SK-N-SH (cell line): ENCODE measurements at places on chromosomes 2 and 18. TPM values are rescaled to one million over a fixed set of nuclear protein-coding genes. Genes with fewer than 3 reads are reported as not detected.
A peak's percentile ranks its signal among the peaks of the same experiment; 100 is the strongest.

- peak; percentile 35 for DNase-seq
These were observed 549.0 kb upstream of the VRK2 start for GRCh38 chr2:57497489-57498096.

GRCh38 chr2:222424276-222424728 is at the start of gene SGPP2:
SGPP2 (plus strand) TSS chr2:222424543; CDS start chr2:222424603, 60 bp downstream.
- no peak for DNase-seq

GRCh38 chr2:88058191-88058590 is 2.6 kb upstream of the KRCC1 start:
- no peak for DNase-seq

GRCh38 chr18:31563778-31564177 is 27.9 kb upstream of the TTR start:
- peak; percentile 15 for DNase-seq

- DNase-seq = no peak
These were observed 125.8 kb downstream of the THSD7B start for GRCh38 chr2:136891100-136891499.

- peak; percentile 34 for DNase-seq
These were observed 85.2 kb upstream of the NDUFV2 start for GRCh38 chr18:9017167-9017904.

DNA sequence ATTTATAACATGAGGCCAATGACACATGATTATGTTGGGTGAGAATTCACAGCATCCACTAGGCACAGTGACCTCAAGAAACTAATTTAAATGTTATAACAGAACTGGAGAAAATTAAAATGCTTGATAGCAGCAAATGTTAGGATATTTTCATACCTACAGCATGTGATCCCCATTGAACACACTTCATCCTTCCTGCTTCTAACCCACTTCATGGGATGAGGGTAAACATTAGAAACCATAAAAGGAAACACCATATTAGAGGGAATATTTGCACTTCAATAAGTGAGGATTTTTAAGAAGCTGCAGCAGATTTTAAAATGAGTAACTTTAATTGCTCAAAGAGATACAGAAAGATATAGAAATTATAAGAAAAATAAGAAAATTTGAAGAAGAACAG is 117.1 kb downstream of the FSHR start:
- DNase-seq = no peak

GRCh38 chr2:212028798-212029394 is 509.7 kb downstream of the ERBB4 start:
- DNase-seq = no peak

GRCh38 chr2:178478130-178478438 is 316 bp downstream of the FKBP7 start:
- no peak for DNase-seq

The NPPC gene
- polyA plus RNA-seq = not detected in 2 replicates

- peak; percentile 50 for DNase-seq
These were observed 564 bp downstream of the GCC2 start for GRCh38 chr2:108449410-108450130.

- DNase-seq = no peak
These were observed 61.9 kb upstream of the PPP1CB start for GRCh38 chr2:28689771-28690170.

The DNAH6 gene
- 0.03 TPM in 1 of 2 replicates, not detected in the other for polyA plus RNA-seq

DNA sequence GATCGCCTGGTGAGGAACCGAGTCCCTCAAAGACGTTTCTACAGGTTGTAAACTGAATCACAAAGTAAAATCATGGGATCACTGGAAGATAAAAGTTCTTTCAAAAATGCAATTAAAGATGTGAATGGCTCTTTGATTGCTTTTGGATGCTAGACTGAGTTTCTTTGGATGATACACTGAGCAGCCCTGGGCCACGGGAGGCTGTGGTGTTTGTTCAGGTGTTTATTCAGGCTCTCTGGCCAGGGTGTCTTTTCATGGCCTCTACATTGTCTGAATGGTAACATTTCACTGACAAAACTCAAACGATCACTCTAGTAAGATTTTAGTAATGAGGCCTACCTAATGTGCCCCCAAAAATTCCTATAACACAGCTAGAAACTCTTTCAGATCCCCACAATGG is 48.4 kb upstream of the SPATS2L start:
- DNase-seq = no peak

DNA sequence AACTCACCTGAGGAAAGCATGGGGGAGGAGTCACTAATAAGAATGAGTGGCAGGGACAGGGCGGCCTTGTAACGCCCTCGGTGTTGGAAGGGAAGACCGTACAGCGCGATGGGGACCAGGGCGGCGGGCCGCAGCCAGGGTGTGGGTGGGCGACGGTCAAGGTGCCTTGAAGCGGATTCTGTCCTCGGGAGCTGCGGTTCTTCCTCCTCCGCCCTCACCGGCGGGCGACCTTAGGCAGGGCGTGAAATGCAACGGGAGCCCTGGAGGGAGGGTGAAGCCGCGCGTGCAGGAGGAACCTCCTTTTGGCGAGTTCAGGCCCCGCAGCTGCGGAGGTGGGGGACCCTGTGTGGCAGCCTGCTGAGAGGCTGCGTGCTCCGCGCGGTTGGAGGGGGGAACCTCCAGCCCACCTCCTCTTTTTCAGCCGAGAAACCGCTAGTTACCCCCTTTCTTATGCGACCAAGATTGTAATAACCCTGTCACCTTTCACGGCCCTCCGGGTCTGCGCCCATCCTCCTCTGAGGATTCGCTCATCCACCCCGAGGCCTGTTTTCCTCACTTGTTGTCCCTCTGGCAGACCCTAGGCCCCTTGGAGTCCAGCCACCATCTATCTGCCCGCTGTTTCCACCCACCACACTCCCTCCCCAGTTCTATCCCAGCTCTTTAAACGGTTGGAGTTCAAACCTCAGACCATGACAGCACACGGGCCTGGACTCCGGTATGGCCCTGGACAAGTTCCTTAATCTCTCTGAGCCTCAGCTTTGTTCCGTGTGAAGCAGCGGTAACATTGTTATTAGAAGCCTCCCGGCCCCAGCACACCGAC is 823 bp upstream of the RNU2-63P start:
- peak; percentile 76 for DNase-seq

GRCh38 chr18:48887905-48888772 is 62.6 kb downstream of the SMAD7 start:
- no peak for DNase-seq

GRCh38 chr18:43606795-43607194 is 329.5 kb upstream of the SYT4 start:
- DNase-seq = peak; percentile 37

The DIPK1C gene
- not detected in 2 replicates for polyA plus RNA-seq

GRCh38 chr18:10015288-10015701 is 101.5 kb downstream of the VAPA start:
- DNase-seq = no peak

DNA sequence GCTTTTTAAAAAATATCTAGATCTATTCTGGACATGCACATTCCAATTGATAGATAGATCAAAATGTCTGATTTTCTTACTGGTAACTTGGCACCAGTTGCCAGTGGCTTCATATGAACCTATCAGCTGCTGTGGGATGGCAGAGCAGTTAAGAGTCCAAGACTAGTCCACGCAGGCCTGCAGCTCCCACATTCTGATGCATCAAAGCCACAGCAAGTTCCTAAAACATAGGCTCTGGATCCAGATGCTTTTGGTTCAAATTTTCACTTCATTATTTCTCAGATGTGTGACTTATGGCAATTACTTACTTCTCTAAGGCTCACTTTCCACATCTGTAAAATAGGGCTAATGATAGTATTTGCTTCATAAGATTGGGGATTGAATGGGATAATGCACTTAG is 48.0 kb upstream of the CYP1B1 start:
- no peak for DNase-seq

The CXCR4 gene
- polyA plus RNA-seq = 0.48 and 1.3 TPM in 2 replicates

DNA sequence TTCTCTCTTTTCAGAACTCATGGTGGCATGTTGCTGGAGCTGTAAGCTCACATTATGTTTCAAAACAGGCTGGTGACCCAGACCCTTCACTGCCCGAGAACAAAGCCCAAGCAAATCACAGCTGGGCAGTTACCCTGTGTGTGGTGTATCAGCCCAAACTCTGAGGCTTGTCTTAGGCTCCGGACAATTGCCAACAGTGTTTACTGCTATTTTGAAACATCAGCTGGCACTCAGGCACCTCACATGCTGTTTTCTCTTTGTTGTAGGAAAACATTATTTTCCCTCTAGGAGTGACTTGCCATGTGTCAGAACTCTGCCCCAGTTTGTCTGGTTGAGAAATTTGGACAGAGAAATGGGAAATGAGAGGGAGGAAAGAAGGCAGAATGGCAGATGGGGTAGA is 237.6 kb upstream of the APCDD1 start:
- DNase-seq = no peak

DNA sequence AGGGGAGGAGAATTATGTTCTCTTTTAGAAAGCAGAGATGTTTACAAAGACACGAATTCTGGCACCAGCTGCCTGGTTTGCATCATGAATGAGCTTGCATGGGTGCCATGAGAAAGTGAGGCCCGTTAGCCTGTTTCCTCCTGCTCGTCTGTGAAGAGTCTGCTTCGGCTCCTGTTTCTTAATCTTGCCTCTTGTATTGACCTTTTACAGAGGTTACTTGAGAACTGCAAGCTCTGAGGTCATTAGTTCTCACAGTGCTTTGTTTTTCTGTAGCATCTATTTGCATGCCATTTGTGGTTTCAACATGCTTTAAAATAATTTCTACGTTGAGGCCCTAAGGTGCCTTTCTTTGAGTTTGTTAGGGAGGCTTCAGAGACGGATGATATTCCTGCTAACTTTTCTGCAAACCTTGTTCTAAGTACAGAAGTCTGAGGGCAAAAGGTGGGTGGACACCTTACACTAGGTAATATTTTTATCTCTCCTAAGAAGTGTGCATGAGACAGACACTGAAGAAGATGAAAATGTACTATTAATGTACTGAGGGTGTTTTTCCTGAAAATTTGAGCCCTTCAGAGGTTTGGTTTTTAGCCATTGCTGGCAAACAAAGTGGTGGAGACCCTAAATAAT is 53.4 kb upstream of the LINC00305 start:
- no peak for DNase-seq

DNA sequence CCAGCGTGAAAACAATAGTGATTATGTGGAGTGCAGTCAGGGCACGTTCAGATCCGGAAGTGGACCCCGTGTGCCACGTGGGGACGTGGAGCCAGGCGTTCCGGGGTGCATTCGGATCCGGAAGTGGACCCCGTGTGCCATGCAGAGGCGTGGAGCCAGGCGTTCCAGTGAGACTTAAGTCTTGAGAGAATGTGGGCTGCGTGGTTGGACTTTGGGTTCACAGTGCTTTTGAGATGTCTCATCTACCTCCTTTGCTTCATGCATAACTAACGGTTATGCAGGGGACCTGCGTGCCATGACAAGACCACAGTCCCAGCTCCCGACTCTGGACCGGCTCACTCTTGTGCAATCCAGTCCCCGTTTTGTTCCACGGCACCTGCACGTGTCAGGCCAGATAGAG is 28.8 kb downstream of the CTDP1 start:
- DNase-seq = no peak

The CFAP65 gene
- polyA plus RNA-seq = 0.95 and 1.7 TPM in 2 replicates

- DNase-seq = no peak
These were observed 348.0 kb downstream of the DLGAP1 start for GRCh38 chr18:4107049-4107467.

The PARD6G gene
- polyA plus RNA-seq = 4.0 and 4.3 TPM in 2 replicates

GRCh38 chr2:8152392-8153257 is 529.2 kb upstream of the ID2 start:
- DNase-seq = no peak

The WDR75 gene
- polyA plus RNA-seq = 25.6 and 37.4 TPM in 2 replicates

- no peak for DNase-seq
These were observed 274.8 kb upstream of the SLC39A10 start for GRCh38 chr2:195382186-195382585.

DNA sequence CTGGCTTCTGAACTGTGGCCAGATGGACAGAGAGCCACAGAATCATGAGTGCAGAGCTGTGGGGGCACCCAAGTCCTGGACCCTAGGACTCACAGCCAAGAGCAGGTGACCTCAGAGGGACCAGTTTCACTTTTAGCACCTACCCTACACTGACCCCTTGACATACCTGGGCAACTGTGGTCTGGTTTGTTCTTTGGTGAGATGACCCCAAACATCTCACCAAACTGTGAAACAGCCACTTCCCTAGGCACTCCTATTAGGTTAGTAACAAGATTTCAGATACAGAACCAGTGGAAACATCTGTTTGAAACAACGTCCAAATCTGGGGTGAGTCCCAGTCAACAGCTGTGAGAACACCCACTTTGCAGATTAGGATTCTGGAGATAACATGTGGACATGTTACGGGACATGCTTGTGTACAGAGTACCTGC is 1.9 kb upstream of the ZFP36L2 start:
- no peak for DNase-seq

The UGT1A5 gene
- polyA plus RNA-seq = not detected in 2 replicates

DNA sequence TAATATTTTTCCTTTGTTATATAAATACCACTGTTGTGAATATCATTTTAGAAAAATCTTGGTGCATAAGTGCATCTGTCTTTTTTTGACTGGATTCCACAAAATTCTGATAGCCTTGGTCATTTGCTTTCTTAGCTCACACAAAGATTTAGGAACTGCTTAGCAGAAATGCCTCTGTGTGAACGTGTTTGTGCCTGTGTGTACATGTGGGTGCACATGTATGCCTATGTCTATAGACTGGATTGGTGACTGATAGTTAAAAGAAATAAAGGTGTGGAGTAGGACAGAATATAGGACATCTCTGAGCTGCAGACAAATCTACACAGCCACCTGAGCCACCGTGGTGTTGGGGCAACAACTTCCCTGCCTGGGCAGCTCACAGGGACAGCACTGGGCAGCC is 93.8 kb downstream of the TSN start:
- DNase-seq = no peak

GRCh38 chr2:16130541-16130880 is 190.2 kb downstream of the MYCN start:
- no peak for DNase-seq

DNA sequence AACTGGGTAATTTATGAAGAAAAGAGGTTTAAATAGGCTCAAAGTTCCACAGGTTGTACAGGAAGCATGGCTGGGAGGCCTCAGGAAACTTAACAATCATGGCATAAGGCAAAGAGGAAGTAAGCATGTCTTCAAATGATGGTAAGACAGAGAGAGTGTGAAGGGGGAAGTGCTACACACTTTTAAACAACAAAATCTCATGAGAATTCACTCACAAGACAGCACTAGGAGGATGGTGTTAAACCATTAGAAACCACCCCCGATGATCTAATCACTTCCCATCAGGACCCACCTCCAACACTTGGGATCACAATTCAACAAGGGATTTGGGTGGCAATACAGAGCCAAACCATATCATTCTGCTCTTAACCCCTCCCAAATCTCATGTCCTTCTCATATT is 34.9 kb downstream of the CFAP210 start:
- DNase-seq = no peak

DNA sequence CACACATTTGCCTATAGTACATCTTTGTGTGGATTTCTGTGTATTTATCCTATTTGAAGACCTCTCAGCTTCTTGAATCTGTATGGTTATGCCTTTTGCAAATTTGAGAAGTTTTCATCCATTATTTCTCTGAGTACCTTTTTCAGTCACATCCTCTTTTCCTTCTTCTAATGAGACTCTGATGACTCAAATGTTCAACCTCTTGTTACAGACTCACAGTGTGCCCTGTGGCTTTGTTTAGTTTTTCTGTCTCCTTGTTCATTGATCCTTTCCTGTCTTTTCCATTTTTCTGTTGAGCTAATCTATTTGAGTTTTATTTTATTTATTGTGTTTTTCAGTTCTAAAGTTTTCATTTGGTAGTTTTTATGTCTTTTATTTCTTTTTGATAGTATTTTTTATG is 87.0 kb upstream of the LRP1B start:
- no peak for DNase-seq

GRCh38 chr18:2871111-2871720 is 24.4 kb downstream of the EMILIN2 start:
- no peak for DNase-seq
